ENCODE measurements at places on chromosomes 4 and X.

GRCh38 chrX:45769761-45770582 is 569.3 kb upstream of the DIPK2B start:
- DNase-seq: peak; percentile 90

DNA sequence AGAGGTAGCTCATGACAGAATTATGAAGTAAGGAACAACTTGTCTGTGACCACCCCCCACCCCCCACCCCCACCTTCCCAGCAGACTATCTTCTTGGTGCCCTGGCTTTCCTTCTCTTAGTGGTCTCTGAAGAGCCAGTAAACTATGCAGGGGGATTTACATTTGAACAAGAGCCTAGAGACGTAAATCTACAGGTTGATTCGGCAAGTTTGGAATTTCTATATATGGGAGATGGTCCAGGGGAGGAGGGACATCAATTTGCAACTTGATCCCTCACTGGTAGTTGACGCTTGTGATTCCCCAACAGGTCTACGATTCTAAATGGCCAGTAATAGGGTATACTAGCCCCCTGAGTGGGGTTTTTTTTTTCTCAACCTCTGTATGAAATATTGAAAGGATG is 36.7 kb downstream of the IL13RA1 start:
- no peak for DNase-seq

DNA sequence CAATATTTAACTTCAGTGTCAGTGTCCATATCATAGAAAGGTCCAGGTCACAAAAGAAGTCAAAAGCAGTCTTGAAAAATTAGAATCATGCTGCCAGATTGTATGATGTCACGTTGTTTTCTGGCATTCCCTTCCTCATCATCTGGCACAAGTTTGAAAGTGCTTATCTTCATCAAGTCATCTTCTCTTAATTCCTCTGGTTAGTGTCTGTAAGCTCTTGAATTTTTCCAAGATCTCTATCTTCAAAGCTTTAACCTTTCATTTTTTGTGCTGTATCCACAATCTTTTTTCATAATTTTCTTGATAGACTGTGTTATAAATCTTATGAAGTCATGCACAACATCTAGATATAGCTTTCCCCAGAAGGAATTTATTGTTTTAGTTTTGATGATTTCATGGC is 682.7 kb upstream of the AADAT start:
- DNase-seq: no peak

DNA sequence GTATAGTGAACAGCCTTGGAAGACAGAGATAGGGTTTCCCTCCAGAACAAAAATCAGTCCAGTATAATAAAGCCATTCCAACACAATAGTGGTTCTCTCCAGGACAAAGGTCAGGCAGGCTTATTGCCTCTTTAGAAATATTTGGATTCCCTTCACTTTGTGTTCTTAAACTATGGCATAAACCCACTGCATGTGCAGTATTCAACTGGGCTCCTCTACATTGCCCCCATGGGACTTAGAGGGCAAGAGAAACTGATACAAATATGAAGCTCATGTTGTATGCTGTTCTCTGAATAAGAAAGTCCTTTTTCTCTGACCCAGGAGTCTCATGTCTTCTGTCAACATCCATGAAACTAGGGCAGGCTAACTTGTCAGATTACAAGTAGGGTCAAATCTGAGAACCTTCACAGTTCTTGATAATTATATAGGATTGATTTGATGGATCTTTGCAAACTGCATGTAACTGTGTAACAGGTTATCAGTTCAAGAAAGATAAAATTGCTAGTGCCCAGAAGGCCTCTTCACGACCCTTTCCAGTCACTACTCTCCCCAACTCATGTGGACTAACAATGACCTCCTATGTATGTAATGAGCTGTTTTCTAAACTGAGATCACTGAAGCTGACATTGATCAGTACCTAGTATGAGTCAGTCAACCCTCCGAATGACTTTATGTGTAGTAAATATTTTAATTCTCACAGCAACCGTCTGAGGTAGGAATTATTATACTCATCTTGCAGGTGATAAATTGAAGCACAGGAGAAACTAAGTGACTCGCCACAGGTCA is 31.9 kb upstream of the FAM9C start:
- DNase-seq: no peak

GRCh38 chr4:141388481-141388880 is 167.8 kb downstream of the ZNF330 start:
- DNase-seq: no peak

DNA sequence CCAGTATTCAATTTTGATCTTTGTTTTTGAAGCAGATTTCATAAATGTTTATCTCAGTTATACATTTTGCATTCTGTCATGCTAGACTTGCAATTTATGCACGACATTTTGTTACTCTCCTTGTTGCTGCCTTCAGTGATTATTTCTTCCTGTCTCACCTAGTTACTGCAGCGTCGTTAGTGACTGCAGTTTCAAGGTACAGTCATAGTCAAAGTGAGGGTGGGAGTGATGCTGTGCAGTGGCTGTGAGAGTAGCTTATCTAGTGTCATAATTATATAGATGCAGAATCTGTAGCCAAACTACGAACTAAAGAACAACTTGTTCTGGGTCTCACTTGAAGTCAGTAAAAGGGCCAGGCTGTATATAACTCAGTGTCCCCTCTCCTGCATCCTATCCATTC is 69.8 kb downstream of the GPR101 start:
- no peak for DNase-seq

GRCh38 chr4:115671581-115671980 is 558.2 kb upstream of the NDST4 start:
- DNase-seq: no peak

DNA sequence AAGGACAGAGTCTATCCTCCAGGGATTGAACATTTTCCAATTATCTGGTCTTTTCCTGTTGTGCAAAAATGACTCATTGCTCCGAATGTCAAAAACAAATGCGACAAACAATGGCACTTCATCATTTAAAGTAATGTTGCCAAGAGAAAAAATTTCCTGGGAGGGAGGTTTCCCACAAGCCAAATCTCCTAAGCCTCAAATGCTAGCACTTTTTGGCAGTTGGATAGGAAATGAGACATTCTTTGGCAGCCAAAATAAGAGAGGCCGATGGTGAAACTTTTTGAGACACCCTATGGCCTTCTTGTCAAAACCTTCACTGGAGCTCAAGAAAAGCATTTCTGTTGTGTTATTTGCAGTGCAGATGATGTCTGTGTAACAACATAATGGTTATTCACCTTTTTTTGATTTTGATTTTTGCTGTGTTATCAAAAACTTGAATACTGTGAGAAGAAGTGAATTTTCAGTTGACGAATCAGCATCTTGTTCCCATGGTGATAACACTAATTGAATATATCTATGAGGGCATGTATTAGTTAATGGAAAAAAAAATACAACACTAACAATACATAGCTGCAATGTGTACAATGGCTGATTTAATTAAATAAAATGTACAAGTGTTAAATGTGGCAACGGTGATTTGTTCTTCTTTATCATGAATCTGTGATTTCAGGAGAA is 333.8 kb downstream of the ANK2 start:
- no peak for DNase-seq

DNA sequence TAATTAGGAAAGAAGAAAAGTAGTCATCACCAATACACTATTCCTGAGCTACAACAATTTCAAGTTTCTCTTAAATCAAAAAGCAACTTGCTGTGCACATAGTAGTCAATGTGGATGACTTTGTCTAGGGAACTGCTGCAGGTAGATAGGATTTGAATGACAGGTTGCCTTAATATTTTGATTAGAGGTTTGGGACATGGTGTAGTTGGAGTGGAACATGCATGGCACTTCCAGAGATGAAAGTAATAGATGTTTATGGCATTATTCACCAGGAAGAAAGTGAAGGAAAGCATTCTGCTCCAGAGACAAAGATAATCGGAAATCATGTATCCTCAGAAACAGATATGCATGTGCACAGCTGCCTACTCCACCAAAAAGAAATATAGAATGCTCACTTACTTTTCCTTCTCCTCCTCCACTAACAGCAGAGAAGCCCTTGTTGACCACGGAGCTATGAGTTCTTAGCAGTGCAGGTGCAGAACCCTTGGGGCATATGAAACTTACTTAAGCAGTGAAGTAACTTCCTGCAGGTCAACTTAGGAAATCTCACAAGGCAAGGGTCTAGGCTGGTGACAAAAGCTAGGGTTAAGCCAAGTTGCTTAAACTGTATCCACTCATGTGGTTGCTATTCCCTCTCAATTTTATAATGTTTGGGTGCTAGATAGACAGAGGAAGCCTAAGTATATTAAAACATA is 390.8 kb downstream of the HNRNPD start:
- no peak for DNase-seq

DNA sequence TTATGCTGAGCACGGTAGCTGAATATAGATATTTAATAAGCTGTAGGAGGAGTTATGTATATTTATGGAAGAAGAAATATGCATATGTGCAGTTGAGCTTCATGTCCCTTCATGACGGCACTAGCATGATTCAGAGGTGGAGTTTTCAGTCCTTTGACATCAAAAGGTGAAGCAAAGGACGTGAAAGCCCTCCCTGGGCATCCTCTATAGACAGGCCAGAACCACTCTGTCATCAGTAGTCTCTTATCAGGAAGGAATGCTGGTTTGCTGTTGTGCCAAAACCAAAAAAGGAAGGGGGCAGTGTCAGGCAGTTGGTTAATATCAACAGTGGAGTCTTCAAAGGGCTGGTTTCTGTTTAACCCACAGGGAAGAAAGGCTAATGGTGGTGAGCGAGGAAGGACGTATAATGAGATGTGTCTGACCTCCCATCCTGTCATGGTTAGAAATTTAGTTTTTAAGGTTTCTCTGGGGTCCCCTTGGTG is 23.5 kb upstream of the IL2 start:
- peak; percentile 21 for DNase-seq

DNA sequence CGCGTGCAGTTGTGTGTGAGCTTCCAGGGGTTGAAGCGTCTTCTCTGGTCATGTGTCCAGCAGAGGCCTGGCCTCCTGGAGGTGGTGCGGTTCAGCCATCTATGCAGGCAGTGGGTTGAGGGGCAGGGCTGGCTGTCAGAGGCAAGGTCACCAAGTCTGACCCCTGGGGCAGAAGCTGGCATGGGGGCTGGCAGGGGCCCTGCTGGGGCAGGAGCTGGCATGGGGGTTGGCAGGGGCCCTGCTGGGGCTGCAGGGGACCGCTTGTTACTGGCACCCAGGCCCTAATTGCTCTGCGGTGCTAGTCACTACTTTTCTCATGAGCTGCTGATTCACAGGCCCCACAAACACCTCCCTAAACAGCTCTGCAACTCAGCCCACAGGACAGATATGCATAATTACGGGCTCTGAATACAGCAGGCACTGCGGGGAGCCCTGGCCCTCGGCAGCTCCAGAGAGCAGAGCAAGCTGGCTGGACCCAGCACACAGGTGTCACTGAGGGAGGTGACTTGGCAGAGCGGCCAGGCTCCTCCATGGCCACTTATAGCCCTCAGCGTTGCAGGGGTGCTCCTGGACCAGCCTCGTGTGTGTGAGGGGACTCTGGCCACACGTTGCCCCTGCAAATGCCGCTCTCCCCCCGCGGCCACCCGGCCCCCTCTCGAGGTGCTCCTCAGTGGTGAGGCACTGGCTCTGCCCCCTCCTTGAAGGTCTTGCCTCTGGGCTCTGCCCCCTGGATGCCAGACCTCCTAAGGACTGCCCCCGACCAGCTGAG is 32.7 kb downstream of the CPLX1 start:
- no peak for DNase-seq

DNA sequence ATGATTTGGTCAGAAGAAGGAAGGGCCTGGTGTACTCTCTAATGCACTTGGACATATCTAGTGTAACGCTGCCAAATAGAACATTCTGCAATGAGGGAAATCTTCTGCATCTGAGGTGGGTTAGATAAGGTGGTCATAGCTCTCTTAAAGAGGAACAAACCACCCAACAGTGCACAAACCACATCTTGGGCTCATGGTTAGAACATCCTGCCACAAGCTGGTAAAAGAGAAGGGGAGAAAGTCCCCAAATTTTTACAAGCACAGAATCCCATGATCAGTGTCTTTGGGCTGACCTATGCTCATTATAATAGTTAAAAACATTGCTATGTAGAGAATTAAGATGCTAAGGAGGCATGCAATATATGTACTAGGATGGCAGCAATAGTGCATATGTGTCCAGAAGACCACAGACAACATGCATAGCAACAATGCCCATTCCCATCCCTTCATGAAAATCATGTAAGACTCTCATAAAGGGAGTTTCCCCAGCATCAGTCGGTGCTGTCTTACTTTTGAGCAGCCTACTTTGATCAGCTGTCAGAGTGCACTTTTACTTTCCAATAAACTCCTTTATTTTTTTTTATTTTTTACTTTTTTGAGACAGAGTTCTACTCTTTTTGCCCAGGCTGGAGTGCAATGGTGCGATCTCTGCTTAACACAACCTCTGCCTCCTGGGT is 99.7 kb upstream of the SLC7A11 start:
- peak; percentile 9 for DNase-seq

DNA sequence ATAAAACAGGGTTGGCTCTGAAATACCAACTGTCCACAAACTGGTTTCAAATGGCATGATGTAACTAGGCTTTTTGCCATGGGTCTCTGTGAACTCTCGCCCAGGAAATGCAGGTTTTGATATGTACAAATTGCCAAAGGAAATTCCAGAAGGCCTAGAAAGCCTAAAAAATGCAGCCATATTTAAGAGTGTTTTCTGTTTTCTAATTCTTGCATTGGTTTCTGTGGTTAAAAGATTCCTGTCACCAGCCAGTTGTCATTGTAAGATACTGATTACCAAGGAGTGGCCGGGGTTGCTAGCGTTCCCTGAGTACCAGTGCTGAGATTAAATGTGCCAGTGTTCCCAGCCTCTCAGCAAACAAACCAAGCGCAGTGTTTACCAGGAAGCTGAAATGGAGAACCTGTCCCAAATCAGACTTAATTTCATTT is 53.9 kb upstream of the SORBS2 start:
- no peak for DNase-seq

GRCh38 chr4:165308606-165309005 is 18.9 kb upstream of the MSMO1 start:
- no peak for DNase-seq

DNA sequence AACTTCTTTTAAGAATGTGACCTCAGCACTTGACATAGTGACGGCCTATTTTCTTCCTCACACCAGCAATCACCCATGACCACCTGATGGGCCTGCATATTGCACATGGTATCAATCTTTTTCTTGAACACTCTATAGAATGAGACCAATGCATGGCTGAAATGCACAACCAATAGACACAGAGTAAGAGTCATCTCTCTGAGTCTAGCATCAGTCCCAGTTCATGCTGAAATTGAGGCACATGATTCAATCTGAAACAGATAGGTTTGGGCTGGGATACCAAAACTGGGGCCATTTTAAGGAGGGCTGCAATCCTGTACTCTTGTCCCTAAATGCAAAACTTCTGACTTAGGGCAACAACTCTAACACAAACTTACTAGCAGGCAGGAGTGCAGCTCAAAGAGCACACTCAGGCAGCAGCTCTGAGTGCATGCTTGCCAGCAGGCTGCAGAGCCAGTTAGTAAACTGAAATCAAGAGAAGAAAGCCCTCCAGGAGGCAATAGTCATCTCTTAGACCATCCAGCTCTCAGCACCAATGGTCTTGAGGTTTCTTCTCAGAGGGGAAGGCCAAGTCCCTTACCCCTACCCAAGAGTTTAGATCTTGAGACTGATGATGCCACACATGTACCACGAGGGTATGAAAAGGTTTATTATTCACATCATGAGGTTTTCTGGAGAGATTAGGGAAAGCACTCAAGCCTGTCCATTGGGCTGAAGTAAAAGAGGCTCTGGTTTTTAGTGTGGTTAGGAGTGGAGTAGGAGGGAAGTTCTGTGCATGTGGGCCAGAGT is 24.7 kb upstream of the GPR101 start:
- no peak for DNase-seq

GRCh38 chr4:62126064-62126732 is 926.1 kb downstream of the ADGRL3 start:
- DNase-seq: no peak

Data from KBM-7 (cell line).